Activated CD8-positive, alpha-beta memory T cell treated with anti-CD3 and anti-CD28 coated beads for 4 hours (primary cell): ENCODE measurements at places on chromosomes 7 and 10.

- no peak for DNase-seq
Measured at GRCh38 chr10:63410633-63411032, 55.1 kb downstream of the JMJD1C start.

GRCh38 chr7:51186531-51186930 lies 130.1 kb downstream of the COBL start:
- no peak for DNase-seq

GRCh38 chr7:16046041-16046440 lies 359.6 kb upstream of the MEOX2 start:
- no peak for DNase-seq

- no peak for DNase-seq
Measured at GRCh38 chr7:8382004-8382730, 51.2 kb upstream of the NXPH1 start.

- DNase-seq = no peak
Measured at GRCh38 chr10:110502851-110503301, 5.2 kb downstream of the DUSP5 start.

DNA sequence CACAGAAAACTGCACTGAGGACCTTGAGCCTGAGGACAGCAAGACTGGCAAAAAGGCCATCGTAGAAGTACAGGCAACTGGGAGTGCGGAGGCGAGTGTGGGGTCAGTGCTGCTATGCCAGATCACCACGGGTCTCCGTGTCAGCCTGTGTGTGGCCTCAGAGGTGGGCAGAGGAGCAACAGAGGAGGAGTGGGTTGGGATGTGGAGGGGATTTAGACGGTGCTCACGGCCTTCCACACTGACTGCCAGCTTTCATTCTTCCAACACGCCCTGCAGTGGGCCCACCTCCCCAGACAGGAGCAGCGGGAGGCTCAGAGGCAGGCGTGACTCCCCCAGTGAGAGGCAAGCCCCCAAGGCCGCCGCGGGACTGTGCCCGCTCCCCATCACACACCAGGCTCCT lies 17.0 kb upstream of the ZMIZ1 start:
- no peak for DNase-seq

GRCh38 chr7:134854816-134855215 lies 75.4 kb downstream of the CALD1 start:
- no peak for DNase-seq

DNA sequence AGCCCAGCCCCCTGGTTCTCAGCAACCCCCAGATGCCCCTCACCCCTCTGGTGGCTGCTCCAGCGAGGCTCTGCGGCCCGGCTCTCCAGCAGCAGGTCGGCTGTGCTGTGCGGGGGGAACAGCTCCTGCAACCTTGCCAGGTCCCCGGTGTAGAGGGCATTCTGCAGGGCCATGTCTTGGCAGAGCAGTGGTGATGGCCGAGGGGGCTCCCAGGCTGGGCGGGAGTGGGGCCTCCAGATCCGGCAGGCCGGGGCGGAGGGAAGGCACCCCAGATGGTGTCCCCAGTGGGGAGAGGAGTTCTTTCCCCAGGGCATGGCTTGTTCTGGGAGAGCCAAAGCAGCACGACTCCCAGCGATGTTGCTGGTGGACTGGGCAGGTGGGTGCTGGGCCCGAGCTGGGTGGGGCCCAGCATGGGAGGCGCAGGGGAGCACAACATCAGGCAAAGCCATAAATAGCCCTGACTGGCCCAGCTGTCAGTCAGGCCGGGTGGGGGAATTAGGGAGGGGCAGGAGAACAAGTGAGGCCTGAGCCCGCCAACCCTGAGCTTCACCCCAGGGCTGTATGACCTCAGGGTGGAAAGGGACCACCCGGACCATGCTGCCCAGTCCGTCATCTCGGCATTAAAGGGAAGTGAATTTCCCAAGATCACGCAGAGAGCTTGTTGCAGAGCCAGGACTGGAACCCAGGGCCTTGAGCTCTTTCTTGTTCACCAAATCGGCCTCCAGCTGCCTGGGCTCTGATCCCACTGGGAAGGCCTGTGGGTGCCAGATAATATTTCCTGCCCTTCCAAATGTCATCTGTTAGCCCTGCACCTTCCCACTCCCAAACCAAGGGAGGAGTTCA lies 580 bp upstream of the ASB10 start:
- DNase-seq = no peak

- DNase-seq = no peak
Measured at GRCh38 chr10:27884185-27884641, 114.7 kb downstream of the ODAD2 start.

DNA sequence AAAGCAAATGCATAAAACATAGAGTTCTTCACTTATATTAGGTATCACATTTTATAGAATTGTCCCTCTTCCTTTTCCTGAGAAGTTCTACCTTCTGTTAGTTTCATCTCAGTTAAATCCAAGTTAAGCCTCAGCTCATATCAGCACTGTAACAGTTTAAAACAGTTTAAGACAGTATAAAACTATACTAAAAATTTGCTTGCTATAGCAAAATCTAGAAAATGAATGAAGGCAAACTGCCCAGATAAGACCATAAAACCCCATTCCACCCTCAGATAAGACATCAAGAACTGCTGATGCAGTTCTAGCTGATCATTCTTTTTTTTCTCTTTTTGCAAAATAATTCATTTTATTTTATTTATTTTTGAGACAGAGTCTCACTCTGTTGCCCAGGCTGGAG lies 177.2 kb downstream of the RNF133 start:
- DNase-seq = no peak

GRCh38 chr10:97234400-97234799 lies 48.6 kb upstream of the SLIT1 start:
- DNase-seq = no peak

- DNase-seq = no peak
Measured at GRCh38 chr10:118968482-118968881, 61.0 kb upstream of the NANOS1 start.

GRCh38 chr7:148155000-148155399 lies 435.6 kb upstream of the C7orf33 start:
- DNase-seq = no peak

DNA sequence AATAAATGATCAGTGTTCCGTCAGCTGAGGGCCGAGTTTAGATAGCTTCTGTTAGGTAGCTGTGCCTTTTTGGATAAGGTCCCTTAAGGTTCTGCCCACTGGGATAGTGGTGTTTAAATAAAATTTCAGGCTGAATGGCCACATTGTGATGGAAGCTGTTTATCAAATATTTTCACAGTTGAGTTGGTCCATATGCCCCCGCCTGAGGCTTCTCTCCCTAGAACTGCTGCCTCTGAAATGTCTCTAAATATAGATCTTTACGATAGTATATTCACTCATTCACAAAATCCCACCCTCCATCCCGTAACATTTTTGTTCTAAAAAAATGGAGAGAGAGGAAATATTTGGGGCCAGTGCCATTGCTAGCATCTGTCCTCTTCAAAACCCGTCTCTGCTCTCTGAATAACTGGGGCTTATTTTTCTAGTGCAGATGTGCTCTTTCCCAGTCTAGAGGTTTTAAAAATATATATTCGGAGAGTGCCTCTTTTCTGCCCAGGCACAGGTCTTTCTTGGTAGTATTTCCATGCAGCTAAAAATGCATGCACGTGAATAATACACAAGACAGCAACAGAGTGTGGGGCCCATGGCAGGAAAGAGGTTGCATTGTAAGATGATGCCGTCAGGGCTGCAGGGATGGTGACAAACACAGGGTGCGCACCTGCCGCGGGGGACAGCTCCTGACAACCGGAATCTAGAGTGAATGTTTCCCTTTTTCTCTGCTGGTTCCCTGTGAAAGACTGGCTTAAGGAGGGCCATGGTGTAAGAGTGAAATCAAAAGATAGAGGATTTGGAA lies 105.4 kb upstream of the BTBD16 start:
- no peak for DNase-seq

GRCh38 chr10:7233259-7233991 lies 177.4 kb downstream of the SFMBT2 start:
- no peak for DNase-seq

DNA sequence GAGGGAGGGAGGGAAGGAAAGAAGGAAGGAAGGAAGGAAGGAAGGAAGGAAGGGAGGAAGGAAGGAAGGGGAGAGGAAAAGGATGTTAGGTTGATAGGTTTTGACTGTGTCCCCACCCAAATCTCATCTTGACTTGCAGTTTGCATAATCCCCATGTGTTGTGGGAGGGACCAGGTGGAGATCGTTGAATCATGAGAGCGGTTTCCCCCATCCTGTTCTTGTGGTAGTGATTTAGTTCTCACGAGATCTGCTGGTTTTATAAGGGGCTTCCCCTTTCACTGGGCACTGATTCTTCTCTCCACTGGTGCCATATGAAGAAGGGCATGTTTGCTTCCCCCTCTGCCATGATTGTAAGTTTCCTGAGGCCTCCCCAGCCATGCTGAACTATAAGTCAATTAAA lies 15.1 kb upstream of the NUDCD3 start:
- no peak for DNase-seq

DNA sequence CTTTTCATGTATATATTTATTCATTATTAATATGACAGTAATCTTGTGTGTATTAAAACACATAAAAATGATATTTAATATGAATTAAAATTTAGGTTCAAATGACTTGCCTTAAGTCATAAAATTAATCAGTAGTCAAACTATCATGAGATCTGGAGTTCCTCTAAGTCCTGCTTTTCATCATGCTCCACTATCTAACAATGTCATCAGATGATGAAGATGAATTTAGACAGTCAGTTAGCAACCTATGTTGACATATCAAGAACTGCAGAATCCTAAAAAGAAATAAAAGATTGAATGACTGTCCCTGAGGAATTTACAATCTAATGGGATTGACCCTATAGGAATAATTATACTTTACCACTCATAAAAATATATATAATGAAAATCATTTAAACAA lies 7.1 kb downstream of the CABCOCO1 start:
- no peak for DNase-seq
